ENCODE measurements at places on chromosomes 13 and 19.
A peak's percentile ranks its signal among the peaks of the same experiment; 100 is the strongest.

DNA sequence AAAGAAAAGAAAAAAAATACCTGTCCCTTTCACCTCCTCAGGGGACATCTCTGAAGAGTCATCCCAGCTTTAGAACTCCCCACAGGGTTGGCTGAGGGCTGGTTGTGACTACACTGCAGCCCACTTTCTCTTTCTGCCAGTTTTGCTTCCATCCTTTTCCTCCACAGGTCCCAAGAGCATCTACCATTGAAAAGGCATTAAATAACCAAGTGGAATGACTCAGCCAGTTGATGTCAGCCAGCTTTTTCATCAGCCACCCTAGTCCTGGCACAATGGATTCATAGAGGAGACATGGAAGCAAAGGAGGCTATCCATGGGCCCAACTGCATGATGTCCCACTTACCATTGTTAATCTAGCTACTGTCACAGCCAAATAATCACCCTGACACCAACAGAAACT, 9.2 kb upstream of the RCBTB1 start:
- H3K4me1 ChIP-seq = no peaks in the 10 kb centered on the region
- no peak overlapping the region for H3K4me3 ChIP-seq
- no peaks in the 10 kb centered on the region for H3K27me3 ChIP-seq
- no peak overlapping the region for H3K27ac ChIP-seq
- H3K36me3 ChIP-seq = no peaks in the 10 kb centered on the region
- no peak for DNase-seq

DNA sequence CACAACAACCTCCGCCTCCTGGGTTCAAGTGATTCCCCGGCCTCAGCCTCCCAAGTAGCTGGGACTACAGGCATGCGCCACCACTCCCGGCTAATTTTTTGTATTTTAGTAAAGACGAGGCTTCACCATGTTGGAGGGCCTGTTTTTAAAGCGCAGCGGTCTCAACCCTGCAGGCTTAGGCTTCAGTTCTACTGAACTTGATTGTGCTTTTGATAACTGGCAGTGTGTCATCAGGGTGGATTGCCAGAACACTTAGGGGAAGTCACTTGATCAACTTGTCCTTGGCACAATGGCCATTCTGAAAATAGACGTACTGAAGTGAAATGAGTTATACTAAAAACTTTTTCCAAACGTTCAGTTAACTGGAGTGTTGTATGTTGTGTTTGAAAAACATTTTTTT, 472.2 kb downstream of the KLF5 start:
- DNase-seq = no peak
- H3K27me3 ChIP-seq = no peaks in the 10 kb centered on the region
- H3K27ac ChIP-seq = no peak overlapping the region
- no peak overlapping the region for H3K4me3 ChIP-seq
- H3K4me1 ChIP-seq = no peaks in the 10 kb centered on the region

DNA sequence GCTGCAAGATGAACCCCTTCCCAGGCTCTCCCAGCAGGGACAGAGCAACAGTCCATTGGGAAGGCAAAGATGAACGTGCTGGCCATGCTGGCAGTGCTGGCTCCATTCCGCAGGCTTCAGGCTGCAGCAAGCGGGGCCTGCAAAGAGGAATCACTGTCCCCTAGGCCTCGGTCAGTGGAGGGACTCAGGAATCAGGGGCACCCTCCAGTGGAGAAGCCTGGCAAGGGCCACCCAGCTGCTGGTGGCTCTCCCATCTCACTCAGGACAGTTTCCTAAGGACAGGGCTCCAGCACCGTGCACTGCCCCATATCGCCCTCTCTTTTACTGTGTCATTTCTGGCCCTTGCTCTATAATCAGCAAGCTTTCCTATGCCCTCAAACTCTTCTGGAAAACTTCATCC, 498.6 kb downstream of the EFNB2 start:
- no peak overlapping the region for H3K27ac ChIP-seq
- no peaks in the 10 kb centered on the region for H3K27me3 ChIP-seq
- H3K4me1 ChIP-seq = no peaks in the 10 kb centered on the region

DNA sequence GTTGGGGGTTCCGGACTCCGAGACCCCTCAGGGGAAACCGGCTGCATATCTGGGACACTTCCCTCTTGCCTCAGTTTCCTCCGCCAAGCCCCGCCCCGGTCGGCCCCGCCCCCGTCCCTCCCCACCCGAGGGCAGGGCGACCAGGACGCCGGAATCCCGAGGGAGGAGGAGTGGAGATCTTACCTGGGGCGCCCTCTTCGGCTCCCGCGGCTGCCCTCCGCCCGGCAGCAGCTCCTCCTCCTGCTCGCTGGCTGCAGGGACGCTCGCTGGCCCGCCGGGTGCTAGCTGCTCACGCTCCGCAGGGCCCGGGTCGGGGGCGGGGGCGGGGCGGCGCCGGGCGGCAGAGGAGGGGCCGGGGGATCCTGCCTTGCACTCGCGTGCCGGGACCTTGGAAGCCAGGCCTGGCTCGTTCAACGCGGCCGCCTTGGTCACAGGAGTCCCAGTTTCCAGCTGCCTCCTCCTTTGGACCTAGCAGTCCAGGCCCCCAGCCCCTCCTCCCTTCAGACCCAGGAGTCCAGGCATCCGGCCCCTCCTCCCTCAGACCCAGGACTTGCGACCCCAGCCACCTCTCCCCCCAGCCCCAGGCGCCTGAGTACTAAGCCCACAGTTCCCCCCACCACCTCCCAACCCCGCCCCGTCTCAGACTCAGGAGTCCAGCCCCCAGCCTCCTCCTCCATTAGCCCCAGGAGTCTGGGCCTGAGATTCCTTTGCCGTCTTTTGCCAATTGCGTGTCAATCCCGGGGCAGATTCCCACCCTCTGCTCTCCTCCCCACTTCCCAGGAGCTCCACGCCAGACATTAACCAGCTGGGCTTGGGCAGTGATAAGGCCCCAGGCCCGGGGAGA, at the start of gene NTF4:
Gene NTF4 (minus strand): TSS at position 51 of the 844 bp plus-strand sequence. CDS start 2,821 bp downstream, outside the sequence.
- no peaks in the 10 kb centered on the region for H3K36me3 ChIP-seq
- peaks cover 11% of the 10 kb centered on the region for H3K4me1 ChIP-seq

DNA sequence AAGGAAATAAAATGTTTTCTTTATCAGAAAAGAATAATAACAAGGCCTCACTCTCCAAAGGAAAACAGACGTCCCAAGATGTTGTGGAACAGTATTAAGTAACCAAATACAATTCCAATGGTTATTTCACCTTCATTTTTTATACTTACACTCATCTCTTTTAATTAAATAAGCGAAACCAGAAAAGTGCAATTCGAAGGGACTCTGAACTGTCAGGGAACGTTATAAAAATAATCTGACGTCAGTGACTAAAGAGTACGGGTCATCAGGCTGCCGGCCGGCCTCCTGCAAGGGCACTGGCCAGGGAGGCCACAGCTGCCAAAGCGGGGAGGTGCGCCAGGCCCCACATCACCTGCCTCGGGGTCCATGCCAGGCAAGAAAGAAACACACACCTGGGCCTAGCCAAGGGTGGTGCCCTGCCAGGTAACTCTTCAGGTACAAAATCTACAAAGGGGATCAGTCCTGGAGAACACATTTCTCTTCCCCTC, 61.2 kb downstream of the CDADC1 start:
- H3K36me3 ChIP-seq = no peaks in the 10 kb centered on the region
- H3K27me3 ChIP-seq = no peaks in the 10 kb centered on the region
- H3K27ac ChIP-seq = peak overlapping the region; percentile 90
- peaks cover 2% of the 10 kb centered on the region for H3K4me1 ChIP-seq
- DNase-seq = peak; percentile 43

GRCh38 chr13:98506322-98506721, 70.6 kb downstream of the STK24 start:
- peaks cover 53% of the 10 kb centered on the region for H3K4me1 ChIP-seq
- H3K4me3 ChIP-seq = no peak overlapping the region
- no peaks in the 10 kb centered on the region for H3K27me3 ChIP-seq
- no peaks in the 10 kb centered on the region for H3K36me3 ChIP-seq
- no peak overlapping the region for H3K27ac ChIP-seq
- no peak for DNase-seq

DNA sequence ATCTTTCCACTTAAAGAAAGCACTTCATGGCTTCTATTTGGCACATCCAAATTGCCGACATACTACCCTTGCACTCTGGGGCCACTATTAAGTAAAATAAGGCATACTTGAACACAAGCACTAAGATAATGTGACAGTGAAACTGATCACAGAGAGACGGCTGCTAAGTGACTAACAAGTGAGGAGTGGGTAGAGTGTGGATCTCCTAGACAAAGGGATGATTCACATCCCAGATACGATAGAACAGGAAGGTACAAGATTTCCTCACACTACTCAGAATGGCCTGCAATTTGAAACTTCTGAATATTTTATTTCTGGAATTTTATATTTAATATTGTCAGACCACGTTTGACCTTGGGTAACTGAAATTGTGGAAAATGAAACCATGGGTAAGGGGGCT, 1721.8 kb upstream of the SPRY2 start:
- no peaks in the 10 kb centered on the region for H3K27me3 ChIP-seq
- no peak overlapping the region for H3K27ac ChIP-seq
- no peaks in the 10 kb centered on the region for H3K36me3 ChIP-seq

GRCh38 chr13:80312967-80313366, 28.0 kb downstream of the SPRY2 start:
- no peak overlapping the region for H3K27ac ChIP-seq
- no peaks in the 10 kb centered on the region for H3K27me3 ChIP-seq
- DNase-seq = no peak
- no peaks in the 10 kb centered on the region for H3K4me1 ChIP-seq
- H3K4me3 ChIP-seq = no peak overlapping the region

DNA sequence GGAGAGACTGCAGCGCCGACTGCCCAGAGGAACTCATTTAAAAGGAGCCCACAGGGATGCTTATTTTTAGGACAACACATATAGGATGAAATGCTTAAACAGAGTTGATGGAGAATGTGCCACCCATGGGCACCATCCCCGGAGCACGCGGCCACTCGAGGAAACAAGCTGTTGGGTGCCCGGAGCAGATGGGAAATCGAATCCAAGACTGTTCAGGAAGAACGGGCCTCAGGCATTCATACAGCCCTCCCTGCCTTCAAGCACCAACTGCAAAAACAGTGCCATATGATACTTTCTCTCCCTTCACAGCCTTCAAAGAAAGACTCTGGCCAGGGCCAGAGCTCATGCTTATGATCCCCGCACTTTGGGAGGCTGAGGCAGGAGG, 40.2 kb downstream of the RAB20 start:
- DNase-seq = no peak
- no peaks in the 10 kb centered on the region for H3K36me3 ChIP-seq
- peak overlapping the region; percentile 75 for H3K27ac ChIP-seq

DNA sequence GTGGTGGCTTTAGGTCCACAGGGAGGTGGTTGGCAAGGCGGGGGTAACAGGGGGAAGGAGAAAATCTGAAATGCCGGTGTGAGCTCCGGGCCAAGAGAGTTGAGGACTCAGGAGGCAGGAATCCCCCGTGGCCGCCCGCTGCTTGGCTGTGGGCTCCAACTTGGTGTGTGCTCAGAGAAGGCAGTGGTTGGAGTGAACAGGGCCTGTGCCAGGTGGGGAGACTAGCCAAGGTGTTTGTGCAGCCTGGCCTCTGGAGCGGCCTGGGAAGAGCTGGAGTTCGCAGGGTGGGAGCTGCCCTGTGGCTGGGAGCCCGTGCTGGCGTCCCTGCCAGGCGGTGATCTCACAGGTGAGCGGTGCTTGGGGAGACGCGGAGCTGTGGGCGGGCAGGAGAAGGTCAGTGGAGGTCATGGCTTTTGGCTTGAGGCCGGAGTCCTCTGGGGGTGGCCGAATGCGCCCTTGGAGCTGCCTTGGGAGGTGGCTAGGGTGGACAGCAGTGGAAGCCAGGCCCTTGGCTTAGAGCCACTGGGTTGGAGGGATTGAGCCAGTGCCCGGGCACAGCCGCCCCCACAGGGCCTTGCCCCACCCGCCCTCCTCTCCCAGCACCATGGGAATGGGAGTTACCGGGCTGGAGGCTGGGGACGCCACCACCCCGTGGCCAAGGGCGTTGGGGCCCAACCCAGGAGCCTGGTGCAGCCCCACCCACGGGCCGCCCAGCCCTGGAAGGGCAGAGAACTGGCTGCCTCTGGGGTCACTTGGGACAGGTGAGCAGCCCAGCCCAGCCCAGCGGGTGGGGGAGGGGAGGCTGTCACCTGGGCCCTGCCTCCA, 7.1 kb upstream of the CIRBP start:
- peak overlapping the region; percentile 37 for H3K4me3 ChIP-seq
- H3K36me3 ChIP-seq = peaks cover 3% of the 10 kb centered on the region
- peak overlapping the region; percentile 99 for H3K27ac ChIP-seq
- no peak for DNase-seq

DNA sequence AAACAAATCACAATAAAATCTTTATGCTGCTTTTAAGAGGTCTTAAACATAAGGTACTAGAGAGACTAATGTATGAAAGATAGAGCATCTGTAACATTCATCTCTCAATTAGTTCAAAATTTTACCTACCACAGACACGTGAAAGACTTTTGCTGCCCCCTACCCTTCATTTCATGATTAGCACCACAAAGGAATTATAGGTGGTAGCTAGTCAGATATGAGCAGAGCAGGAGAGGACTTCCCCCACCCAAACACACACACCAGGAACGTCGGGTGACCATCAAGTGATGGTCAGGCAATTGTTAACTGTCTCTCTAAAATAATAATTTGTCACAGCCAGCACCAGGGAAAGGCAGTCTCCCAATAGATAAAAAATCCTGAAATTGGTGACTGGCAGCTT, 1531.7 kb upstream of the SPRY2 start:
- no peak for DNase-seq
- H3K36me3 ChIP-seq = no peaks in the 10 kb centered on the region
- H3K4me1 ChIP-seq = no peaks in the 10 kb centered on the region
- H3K4me3 ChIP-seq = no peak overlapping the region
- H3K27me3 ChIP-seq = no peaks in the 10 kb centered on the region

DNA sequence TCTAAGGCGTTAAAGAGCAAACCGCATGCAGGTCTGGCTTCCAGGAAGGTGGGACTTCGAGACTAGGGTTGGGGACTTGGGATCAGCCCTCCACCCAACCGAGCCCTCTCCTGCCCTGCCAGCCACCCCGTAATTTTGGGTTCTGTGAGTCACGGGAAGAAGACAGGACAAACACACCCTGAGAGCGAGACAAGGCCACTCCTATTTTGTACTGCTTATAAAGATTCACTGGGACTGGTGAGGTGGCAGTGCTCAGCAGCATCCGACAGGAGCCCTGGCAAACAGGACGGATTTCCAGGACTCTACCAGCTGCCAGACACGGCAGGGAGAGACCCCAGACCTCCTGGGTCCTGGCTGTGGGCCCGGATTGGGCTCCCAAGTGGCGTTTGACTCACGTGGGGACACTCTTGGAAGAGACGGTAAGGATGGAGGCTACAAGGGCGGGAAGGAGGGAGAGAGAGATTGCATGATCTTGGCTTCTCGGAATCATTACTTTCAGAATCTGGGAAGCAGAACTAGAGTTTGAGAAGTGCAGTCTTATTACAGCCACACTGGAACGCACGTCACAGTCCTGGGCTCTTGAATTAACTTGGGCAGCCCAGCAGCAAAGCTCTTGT, at the start of gene C5AR2:
Gene C5AR2 (plus strand): TSS at position 245 of the 617 bp plus-strand sequence. CDS start 8,625 bp downstream, outside the sequence.
- peak within 1 kb of the TSS; percentile 43 for H3K27ac ChIP-seq
- no peak within 1 kb of the TSS for H3K4me3 ChIP-seq
- DNase-seq = no peak
- peaks cover 5% of the 10 kb centered on the region for H3K4me1 ChIP-seq
- no peaks in the 10 kb centered on the region for H3K36me3 ChIP-seq
- H3K27me3 ChIP-seq = no peaks in the 10 kb centered on the region

- no peaks in the 10 kb centered on the region for H3K36me3 ChIP-seq
- H3K4me1 ChIP-seq = no peaks in the 10 kb centered on the region
- DNase-seq = no peak
- H3K27ac ChIP-seq = no peak overlapping the region
- H3K27me3 ChIP-seq = no peaks in the 10 kb centered on the region
- H3K4me3 ChIP-seq = no peak overlapping the region
These were observed 33.1 kb downstream of the SHANK1 start for GRCh38 chr19:50686310-50687032.
